ENCODE measurements at places on chromosomes 2 and 18.
A peak's percentile ranks its signal among the peaks of the same experiment; 100 is the strongest.

DNA sequence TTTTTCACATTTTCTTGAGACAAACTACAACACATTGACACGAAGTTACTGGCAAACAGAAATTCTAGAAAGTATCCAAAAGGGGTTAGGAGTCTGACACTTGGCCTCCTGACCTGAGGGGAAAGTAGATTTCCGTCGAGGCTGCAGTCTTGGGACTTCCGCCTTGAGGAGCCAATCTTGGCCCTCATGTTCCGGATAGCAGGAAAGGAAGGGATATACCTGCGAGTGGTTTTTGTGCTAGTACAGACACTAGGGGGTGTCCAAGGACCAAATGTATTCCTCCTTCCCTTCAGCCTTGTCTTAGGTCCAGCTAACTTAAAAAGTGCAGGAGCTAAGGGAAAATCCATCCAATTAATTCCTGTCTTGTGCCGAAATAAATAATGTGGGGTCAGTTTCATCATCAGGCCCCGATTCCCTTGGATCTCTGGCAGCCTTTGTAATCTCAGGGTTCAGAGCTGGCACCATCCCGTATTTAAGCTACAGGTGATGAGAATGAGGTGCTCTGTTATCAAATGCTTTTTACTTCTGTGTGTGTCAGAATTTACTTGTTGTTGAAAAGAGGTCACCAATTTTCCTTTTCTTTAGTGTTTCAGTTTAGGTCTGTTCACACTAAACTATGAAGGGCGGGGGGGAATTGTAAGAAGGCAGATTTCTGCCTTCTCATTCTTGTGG, 330.2 kb upstream of the FANCL start:
- H3K4me3 ChIP-seq: no peak overlapping the region
- no peaks in the 10 kb centered on the region for H3K27me3 ChIP-seq
- DNase-seq: peak; percentile 73
- H3K4me1 ChIP-seq: no peaks in the 10 kb centered on the region
- H3K27ac ChIP-seq: no peak overlapping the region

DNA sequence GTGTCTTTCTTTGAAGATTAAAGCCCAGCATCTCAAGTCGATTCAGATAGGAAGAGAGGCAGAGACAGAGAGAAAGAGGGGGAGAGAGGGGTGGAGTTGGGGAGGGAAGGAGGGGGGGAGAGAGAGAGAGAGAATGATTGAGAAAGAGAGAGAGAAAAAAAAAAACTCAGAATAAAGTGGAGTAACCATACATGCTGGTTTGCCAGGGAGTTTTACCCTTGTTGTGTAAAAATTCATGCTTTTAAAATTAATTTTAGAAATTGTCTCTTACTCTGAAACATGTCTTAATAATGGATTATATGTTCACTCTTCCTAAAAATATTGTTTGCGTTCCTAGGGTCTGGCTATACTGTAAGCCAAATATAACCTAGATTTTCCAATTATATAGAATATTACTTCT, 908.5 kb downstream of the DSC3 start:
- H3K27ac ChIP-seq: no peak overlapping the region
- DNase-seq: no peak
- H3K36me3 ChIP-seq: no peaks in the 10 kb centered on the region

DNA sequence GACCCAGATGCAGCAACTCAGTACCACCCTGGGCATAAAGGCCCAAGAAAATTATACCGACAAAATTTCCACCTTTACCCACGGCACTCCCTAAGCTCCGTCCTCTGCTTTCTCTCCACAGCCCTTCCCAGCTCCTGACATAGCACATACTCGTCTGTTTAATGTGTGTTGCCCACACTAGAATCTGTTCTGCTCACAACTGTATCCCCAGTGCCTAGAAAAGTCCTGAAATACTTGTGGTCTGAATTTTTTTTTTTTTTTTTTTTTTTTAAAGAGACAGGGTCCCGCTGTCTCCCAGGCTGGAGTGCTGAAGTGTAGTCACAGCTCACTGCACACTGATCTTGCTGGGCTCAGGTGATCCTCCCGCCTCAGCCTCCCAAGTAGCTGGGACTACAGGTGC, 62.3 kb downstream of the ADCY3 start:
- H3K27ac ChIP-seq: no peak overlapping the region
- H3K27me3 ChIP-seq: no peaks in the 10 kb centered on the region

DNA sequence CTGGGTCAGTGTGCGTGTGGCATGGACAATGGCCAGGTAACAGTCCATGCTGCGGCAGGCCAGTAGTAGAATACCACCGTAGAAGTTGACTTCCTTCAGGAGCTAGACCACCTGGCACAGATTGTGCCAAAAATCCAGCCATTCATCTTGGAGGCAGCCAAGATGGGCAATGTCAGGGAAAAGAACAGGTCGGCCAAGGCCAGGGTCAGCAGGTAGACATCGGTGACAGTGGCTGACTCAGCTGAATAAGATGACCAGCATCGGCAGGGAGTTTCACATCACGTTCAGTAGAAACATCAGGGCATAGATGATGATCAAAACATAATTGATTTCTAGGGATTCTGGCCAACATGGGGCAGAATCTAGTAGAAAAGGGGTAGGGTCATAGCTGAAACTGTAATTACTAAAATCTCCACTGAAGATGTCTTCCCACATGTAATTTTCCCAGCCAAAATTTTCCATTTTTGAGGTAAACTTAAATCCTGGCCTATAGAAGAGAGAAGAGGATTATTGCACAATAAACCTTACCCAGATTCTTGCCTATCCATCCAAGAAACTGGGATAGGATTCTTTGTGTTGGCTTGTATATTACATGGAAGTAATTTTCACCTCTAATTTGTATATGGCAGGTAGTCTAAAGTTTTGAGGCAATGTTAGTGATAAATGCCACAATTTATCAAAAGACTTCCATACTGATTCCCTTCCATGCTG, 7.9 kb upstream of the RUFY4 start:
- no peak for DNase-seq
- H3K27me3 ChIP-seq: peaks cover 27% of the 10 kb centered on the region
- no peaks in the 10 kb centered on the region for H3K36me3 ChIP-seq
- no peak overlapping the region for H3K27ac ChIP-seq
- no peaks in the 10 kb centered on the region for H3K4me1 ChIP-seq

- no peak overlapping the region for H3K27ac ChIP-seq
- DNase-seq: no peak
- H3K4me3 ChIP-seq: no peak overlapping the region
- H3K27me3 ChIP-seq: no peaks in the 10 kb centered on the region
Measured at GRCh38 chr2:59947209-59947608, 606.2 kb downstream of the BCL11A start.

DNA sequence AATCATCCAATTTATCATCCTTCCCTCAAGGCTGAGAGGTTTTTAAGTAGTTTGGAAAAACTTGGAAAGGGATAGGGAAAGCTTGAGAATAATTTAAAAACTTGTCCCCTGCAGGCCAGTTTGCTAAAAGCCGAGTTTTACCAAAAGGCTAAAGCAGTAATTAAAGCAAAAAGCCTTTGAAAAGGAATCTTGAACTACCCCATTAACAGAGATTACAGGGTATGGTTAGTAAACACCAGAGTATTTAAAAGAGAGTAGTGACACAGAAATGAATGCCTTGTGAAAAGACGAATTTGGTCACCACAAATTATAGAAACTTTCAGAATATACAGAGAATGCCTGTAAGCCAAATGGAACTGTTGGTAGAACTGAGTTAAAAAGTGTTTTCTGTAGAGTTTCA, 85.0 kb downstream of the FMNL2 start:
- no peak for DNase-seq
- no peaks in the 10 kb centered on the region for H3K27me3 ChIP-seq
- no peak overlapping the region for H3K27ac ChIP-seq
- H3K4me1 ChIP-seq: peaks cover 54% of the 10 kb centered on the region
- H3K4me3 ChIP-seq: no peak overlapping the region

- no peaks in the 10 kb centered on the region for H3K4me1 ChIP-seq
- H3K36me3 ChIP-seq: no peaks in the 10 kb centered on the region
- no peak for DNase-seq
- H3K27ac ChIP-seq: no peak overlapping the region
Measured at GRCh38 chr2:905091-905832, 45.4 kb upstream of the SNTG2 start.

GRCh38 chr2:19851116-19851695, 50.6 kb downstream of the TTC32 start:
- H3K27me3 ChIP-seq: peaks cover 19% of the 10 kb centered on the region
- no peaks in the 10 kb centered on the region for H3K36me3 ChIP-seq
- no peaks in the 10 kb centered on the region for H3K4me1 ChIP-seq
- no peak overlapping the region for H3K27ac ChIP-seq
- H3K4me3 ChIP-seq: no peak overlapping the region
- DNase-seq: no peak

DNA sequence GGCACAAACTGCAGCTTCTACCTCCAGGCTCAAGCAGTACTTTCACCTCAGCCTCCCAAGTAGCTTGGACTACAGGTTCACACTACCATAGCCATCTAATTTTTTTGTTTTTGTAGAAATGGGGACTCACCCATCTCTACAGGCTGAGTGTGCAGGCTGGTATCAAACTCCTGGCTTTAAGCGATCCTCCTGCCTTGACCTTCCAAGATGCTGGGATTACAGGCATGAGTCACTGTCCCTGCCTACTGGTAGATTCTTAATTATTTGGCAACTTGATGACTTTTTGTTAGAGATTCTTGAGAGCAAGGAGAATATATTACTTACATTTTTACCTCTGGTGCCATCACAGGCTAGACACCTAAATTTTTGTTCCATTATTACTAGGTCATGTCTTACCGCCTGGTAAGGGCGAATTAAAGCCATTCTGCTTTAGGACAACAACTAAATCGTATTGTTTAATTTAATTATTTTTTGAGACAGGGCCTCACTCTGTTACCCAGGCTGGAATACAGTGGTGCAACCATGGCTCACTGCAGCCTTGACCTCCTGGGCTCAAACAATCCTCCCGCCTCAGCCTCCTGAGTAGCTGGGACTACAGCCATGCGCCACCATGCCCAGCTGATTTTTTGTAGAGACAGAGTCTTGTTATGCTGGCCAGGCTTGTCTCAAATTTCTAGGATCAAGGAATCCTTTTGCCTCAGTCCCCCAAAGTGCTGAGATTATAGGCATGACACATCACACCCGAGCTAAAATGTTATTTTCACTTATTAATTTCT, 15.7 kb downstream of the DYNC1I2 start:
- H3K27ac ChIP-seq: peak overlapping the region; percentile 29
- H3K27me3 ChIP-seq: no peaks in the 10 kb centered on the region
- no peak overlapping the region for H3K4me3 ChIP-seq
- peaks cover 4% of the 10 kb centered on the region for H3K36me3 ChIP-seq
- no peak for DNase-seq
- H3K4me1 ChIP-seq: no peaks in the 10 kb centered on the region

DNA sequence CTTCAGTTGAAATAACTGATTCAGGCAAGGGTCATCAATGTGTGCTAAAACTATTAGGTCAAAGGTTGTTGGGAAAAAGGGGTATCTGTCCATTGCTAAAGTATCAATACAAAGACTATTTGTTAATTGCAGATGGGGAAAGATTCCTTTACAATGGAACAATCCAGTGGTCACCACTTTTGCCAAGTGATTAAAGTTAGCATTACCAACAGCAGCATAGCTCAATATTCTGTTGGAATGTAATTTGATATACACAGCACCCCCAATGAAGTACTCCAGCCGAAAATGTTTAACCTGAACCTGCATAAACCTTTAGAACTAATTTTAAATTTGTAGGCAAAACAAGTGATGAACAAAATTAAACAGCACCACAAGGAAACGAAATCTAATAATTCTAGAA, 191.0 kb downstream of the TCF4 start:
- H3K4me3 ChIP-seq: no peak overlapping the region
- DNase-seq: no peak
- no peaks in the 10 kb centered on the region for H3K27me3 ChIP-seq
- peaks cover 21% of the 10 kb centered on the region for H3K4me1 ChIP-seq
- H3K27ac ChIP-seq: no peak overlapping the region

GRCh38 chr2:193475038-193475437, 1280.3 kb upstream of the TMEFF2 start:
- H3K27me3 ChIP-seq: no peaks in the 10 kb centered on the region
- no peaks in the 10 kb centered on the region for H3K36me3 ChIP-seq
- no peak overlapping the region for H3K27ac ChIP-seq
- no peak for DNase-seq
- no peak overlapping the region for H3K4me3 ChIP-seq
- H3K4me1 ChIP-seq: no peaks in the 10 kb centered on the region

DNA sequence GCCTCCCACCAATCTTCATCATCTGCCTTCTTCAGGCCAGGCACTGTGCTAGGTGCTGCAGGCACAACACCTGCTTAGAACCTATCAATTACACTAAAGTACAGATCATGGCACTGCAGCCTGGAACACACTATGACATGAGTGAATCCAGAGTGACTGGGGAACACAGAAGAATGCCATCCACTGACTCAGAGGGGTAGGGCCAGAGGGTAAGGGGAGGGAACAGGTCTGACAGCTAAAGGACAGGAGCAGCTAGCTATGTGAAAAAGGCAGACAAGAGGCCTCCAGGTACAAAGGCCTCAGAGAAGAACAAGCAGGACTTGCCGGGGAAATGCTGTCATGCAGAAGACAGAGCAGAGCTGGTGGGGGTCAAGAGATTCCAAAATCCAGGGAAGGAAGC, 53.3 kb upstream of the ACAA2 start:
- H3K4me3 ChIP-seq: no peak overlapping the region
- no peak overlapping the region for H3K27ac ChIP-seq
- no peaks in the 10 kb centered on the region for H3K4me1 ChIP-seq
- DNase-seq: no peak

DNA sequence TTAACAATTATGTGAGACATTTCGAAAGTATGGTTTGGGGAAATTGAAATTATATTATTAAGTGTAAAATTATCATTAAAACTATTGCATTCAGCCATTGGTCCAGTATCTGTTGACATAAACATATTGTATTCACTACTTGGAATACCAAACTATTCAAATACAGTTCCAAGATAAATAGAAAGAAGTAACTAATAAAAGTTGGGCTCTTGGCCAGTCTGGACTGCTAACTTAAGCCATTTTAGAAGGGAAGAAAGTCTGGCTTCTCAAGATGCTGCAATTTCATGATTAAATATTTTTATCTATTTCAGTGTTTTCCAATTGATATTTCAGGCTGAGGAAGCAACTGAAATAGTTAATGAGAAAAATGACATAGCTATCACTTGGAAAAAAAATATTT, 109.8 kb upstream of the CHRNA1 start:
- H3K27ac ChIP-seq: peak overlapping the region; percentile 19
- peaks cover 33% of the 10 kb centered on the region for H3K4me1 ChIP-seq
- H3K4me3 ChIP-seq: no peak overlapping the region
- H3K36me3 ChIP-seq: peaks cover 3% of the 10 kb centered on the region

GRCh38 chr2:32882816-32883810, 63.6 kb upstream of the LTBP1 start:
- no peaks in the 10 kb centered on the region for H3K4me1 ChIP-seq
- H3K27ac ChIP-seq: no peak overlapping the region
- no peak for DNase-seq
- H3K36me3 ChIP-seq: no peaks in the 10 kb centered on the region
- no peaks in the 10 kb centered on the region for H3K27me3 ChIP-seq

- no peak overlapping the region for H3K4me3 ChIP-seq
- DNase-seq: no peak
- no peak overlapping the region for H3K27ac ChIP-seq
- no peaks in the 10 kb centered on the region for H3K36me3 ChIP-seq
- no peaks in the 10 kb centered on the region for H3K27me3 ChIP-seq
Measured at GRCh38 chr2:39715095-39715494, 49.4 kb downstream of the TMEM178A start.

Data from SK-N-SH (cell line).